ENCODE measurements at places on chromosomes 16 and 17. TPM values are rescaled to one million over a fixed set of nuclear protein-coding genes. Genes with fewer than 3 reads are reported as not detected.

NOTUM gene
- not detected for polyA plus RNA-seq

DNA sequence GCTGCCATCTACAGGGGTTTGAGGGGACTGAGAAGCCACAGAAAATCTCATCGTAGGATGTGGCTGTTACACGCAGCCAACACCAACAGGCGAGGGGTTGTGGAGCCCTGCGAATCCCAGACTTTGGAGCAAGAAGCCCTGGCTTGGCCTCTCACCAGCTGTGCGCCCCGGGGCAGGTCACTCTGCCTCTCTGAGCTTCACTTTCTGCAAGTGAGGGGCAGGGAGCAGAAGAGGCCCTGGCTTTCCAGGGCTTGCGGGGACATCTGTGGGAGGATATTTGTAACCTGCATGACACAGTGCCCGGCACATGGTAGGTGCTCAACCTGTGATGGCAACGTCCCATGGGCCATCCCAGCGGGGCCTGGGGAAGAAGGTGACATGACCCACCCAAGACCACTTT lies 32.9 kb upstream of the CIBAR2 start:
- DNase-seq = no peak

GRCh38 chr16:58651965-58652348 lies 22.3 kb upstream of the CNOT1 start:
- DNase-seq = peak; percentile 23

DNA sequence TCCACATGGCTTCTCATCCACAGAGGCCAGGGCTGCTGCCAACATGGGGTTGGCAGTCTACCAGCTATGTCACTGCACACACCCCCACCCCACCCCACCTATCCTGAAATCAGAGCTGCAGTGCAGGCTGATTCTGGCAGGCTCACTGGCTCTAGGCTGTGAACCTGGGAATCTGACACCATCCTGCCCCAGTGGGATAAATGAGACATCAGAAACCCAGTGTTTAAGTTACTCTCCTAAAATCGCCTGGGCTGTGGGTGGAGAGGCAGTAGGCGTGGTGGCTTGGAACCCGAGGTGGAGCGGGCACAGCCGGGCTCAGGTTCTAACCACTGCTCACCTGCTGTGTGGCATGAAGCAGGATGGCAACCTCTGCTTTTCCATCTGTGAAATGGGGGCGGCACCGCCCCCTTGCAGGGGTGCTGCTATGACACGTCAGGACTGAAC lies 5.6 kb downstream of the SLC38A8 start:
- no peak for DNase-seq

- peak; percentile 22 for DNase-seq
Measured at GRCh38 chr16:71327720-71328119, 30.8 kb upstream of the CALB2 start.

DNA sequence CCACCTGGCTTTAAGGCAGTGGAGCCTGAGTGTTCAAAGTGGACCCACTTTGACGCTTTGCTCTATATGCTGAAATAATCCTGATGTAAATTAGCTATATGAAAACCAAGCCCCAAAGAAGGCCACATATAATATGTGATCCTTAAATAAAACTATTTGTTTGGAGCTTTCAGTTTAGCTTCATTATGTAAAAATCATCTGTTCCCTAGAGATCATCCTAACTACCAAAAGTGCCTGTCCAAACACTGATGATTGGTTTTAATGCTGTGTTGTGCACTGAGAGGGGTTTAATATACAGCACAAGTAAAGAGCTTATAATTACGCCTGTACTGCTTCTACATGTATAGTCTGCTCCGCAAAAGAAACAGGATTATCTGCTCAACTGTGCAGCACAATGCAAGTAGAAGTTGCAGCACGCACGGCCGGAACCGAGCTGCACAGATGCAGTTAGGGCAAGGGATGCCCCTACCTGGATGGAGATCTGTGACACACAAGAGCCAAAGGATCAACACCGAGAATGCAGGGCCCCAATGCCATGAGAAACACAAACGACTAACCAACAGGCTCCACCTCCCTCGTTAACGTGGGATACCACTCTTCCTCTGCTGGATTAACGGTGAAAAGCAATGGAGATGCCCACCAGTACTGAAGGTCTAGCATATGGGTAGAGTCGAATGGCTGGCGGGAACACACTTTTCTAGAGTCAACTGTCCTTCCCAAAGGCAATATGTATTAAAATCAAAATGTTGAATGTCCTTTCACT lies 20.5 kb downstream of the USP7 start:
- DNase-seq = no peak

DNA sequence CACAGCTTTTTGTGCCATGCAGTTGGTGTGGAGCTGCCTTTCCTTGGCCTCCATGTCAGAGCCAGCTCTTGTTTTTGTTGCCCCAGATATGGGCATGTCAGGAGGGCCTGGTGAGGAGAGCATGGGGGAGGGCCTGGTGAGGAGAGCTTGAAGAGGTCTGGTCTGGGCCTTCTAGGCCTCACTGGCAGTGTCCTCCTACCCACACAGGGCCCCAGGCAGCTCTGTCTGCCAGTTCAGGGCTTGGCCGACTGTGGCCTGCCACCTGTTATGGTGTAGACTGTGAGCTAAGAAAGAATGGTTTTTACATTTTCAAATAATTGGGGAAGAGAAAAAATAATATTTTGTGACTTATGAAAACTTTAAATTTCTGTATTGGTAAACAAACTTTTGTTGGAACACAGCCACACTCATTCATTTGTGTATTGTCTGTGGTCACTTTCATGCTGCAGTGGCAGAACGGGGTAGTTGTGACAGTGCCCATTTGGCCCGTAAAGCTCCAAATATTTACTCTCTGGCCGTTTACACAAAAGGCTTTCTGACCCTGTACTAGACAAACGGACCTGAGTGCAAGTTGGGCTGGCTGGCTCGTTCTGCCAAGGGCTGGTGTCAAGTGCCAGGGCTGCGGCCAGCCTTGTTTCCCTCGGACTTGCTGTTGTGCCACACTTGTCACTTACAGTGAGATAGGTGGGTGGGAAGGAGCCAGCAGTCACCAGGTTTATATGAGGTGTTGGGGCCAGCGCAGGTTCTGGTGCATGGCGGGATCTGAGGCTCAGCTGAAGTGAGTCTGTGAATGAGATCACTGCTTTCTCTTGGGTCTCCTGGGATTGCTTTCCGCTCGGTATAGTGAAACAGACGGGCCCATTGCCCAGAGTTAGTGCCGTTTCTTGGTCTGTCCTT lies 18.2 kb downstream of the PGS1 start:
- DNase-seq = no peak

GRCh38 chr17:5513628-5514027 lies 27.3 kb downstream of the MIS12 start:
- no peak for DNase-seq

- DNase-seq = no peak
Measured at GRCh38 chr16:4111748-4112696, 4.2 kb downstream of the ADCY9 start.

DNA sequence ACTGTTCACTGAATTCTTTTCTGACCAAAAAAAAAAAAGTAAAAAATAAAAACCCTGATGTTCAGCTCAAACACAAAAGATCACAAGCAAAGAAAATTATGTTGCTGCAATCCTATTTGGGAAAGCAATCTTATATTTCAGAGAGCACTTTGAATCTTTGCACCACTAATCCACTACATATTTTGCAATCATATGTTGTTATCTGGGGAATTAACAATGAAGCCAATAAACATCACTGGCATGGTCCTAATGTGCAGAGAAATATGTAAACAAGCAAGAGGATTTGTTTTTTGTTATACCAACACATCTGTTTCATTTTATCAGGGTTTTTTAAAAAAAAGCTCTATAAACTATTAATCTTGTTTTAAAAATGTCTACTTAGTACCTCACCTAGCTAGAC lies 84.1 kb downstream of the TOX3 start:
- DNase-seq = no peak
